Stimulated activated CD4-positive, alpha-beta T cell treated with anti-CD3 and anti-CD28 coated beads, Interleukin-12 subunit alpha, Interleukin-12 subunit beta, amount 100 ng/mL, for 4 hours (primary cell): ENCODE measurements at places on chromosomes 6 and 20.

- no peak for DNase-seq
These were observed 42.6 kb downstream of the RBM38 start for GRCh38 chr20:57433657-57434389.

DNA sequence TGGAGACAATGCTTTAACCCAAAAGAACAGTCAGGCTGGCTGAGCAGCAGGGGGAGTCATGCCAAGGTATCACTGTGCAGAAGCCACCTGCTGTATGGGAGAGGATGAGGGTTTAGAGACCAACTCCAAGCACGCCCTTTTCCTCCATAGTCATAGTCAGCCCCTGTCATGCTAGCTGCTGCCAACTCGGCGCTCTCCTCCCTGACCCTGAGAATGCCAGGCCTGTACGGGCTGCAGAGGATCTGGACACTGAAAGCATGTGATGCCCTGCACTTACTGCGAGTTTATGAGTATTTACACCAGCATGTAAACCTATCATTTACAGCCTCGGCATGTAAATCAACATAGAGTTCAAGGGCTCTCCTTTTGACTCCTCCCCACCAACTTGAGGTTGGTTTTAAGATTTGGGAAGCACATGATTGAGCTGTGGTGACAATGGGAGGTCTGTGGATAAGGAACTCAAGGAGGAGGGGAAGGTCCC, 11.7 kb upstream of the SCUBE3 start:
- DNase-seq: no peak

GRCh38 chr6:143594647-143595046, 83.1 kb upstream of the PHACTR2 start:
- DNase-seq: no peak

DNA sequence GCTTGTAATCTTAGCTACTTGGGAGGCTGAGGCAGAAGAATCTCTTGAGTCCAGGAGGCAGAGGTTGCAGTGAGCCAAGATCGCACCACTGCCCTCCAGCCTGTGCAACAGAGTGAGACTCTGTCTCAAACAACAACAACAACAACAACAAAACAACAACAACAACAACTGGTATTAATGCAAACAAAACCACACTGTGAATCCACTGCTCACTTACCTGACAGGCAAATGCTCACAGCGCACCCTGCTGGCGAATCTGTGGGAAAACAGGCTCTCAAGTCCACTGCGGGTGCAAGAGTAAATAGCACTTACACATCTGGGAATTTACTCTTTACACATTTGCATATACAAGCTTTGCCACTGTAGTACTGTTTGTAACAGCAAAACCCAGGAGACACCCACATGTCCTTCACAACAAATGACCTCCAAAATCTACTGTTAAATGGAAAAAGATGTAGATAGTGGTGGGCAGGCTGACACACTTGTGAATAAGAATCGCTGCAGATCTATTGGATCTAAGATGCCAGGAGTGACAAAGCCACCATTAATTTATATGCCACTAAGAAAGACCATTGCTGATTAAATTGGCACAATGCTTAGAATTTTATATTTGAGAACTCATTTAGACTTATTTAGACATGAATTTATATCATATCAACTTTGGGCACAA, 29.3 kb downstream of the NSFL1C start:
- DNase-seq: peak; percentile 74

DNA sequence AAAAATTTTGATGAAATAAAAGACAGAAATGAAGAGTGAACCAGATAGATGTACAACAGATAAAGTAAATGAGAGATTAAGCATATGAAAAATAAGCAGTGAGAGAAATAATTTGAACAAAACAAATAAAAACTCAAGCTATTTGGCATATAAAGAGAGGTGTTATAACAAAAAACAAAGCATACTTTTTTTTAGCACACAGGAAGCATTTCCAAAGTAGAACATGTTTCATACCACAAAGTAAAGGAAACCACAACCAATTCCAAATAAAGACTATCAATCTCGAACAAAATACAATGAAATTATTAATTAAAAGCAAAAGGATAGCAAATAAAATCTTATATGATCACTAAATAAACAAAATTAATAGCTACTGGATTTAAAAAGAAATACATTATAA, 6.8 kb downstream of the THEMIS start:
- no peak for DNase-seq

DNA sequence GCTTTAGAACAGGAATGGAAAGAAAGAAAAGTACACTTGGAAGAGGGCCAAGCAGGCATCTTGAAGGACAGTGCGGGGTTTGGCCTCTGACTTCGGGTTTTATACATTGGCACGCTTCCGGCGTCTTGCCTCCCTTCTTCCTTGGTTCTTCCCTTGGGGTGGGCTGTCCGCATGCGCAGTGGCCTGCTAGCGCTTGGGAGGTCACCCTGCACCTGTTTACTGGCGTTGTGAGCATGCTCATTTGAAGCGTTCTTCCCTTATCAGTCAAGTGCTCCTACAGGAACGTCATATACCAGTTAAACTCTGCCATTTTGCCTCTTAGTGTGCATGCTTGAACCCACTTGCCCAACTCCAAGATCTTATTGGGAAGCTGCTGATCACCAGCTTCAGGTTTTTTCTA, 230.0 kb downstream of the TTLL2 start:
- DNase-seq: no peak
